ENCODE measurements at places on chromosomes 12 and 14.

GRCh38 chr12:92879698-92880322, 49.3 kb downstream of the EEA1 start:
- DNase-seq = no peak

GRCh38 chr12:10673659-10674384, at the start of gene STYK1:
STYK1 (minus strand) TSS chr12:10674052; CDS start chr12:10634618, 39,434 bp downstream.
- peak; percentile 9 for DNase-seq

DNA sequence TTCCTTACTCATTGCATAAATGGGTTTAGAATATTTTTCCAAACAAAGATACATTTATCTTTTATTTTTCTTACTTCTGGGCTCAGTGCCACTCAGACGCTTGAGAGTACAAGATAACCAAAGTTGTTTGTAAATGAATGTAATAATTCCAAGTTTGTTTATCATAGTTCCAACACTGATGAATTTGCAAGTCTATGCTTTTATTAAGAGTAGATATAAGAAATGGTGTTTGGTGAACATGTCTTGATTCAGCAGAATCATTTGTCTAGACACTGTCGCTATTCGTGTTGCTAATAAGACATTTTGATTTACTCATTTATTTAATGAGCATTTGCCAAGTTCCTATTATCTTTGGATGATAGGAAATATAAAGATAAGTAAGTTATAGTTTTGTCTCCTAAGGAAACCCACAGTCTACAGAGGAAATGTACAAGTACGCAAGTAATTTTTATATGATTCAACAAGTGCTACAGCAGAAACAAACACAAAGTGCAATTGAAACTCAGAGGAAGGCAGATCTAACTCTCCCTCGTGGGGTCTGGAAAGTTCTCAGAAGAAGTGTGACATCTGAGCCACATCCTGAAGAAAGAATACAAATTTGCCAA, 132.8 kb upstream of the FSCB start:
- no peak for DNase-seq

DNA sequence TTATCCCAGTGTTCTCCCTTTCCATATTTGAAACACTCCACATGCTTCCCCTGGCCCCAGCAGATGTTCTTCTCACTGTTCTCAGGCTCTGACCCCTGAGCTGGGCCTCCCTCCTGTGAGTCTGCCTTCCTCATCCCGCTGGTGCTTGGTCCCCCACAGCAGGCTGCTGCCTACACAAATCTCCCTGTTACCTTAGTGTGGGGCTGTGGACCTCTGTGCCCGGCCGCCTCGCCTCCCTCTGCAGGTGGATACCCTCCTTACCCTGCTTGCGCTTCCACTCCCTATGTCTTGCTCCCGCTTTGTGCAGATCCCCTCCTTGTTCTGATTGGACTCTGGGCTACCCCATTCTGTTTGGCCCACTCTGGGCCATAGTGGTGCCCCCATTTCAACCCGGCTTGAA, 6.9 kb downstream of the DERA start:
- DNase-seq = no peak

DNA sequence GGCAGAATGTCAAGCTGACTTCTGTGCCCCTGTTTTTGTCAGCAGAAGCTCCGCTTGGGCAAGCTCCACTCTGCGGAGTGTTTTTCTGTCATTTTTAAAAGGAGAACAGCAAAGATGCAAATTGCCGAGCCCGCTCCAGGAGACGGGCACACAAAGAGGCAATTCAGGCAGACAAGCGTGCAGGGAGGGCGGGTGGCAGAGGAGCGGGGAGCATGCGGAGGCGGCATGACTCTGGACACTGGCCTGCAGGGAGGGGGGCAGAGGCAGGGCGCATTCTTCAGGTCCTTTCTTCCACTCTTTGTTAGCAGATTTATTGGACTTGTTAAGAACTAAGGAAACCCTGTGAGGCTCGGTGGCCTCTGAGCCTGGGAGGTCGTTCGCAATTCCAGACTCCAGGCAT, 187.3 kb upstream of the RMST start:
- no peak for DNase-seq

GRCh38 chr12:6507102-6507998, 13.4 kb downstream of the NCAPD2 start:
- DNase-seq = no peak

- DNase-seq = no peak
These were observed 477.1 kb downstream of the FSCB start for GRCh38 chr14:44029933-44030332.

- no peak for DNase-seq
These were observed 33.8 kb upstream of the BCL2L14 start for GRCh38 chr12:12036901-12037300.

DNA sequence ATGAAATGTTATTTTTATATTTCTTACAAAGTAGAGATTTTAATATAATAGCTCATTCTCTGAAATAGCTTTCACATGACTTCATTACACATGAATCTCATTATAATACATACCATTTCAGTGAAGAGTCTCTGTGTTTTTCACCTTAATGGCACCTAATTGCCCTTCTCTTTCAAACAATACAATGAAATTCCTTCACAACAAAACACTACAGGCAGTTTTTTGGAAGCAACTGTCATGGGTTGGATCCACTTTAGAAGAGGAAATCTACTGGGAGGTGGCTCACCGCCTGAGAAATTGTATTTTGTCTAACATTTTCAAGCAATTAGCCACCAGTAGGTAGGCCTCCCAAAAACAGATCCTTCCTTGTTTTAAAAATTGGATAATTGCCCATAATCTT, 40.3 kb upstream of the RGS6 start:
- no peak for DNase-seq

- peak; percentile 93 for DNase-seq
These were observed 96.7 kb downstream of the ETV6 start for GRCh38 chr12:11746024-11746771.

DNA sequence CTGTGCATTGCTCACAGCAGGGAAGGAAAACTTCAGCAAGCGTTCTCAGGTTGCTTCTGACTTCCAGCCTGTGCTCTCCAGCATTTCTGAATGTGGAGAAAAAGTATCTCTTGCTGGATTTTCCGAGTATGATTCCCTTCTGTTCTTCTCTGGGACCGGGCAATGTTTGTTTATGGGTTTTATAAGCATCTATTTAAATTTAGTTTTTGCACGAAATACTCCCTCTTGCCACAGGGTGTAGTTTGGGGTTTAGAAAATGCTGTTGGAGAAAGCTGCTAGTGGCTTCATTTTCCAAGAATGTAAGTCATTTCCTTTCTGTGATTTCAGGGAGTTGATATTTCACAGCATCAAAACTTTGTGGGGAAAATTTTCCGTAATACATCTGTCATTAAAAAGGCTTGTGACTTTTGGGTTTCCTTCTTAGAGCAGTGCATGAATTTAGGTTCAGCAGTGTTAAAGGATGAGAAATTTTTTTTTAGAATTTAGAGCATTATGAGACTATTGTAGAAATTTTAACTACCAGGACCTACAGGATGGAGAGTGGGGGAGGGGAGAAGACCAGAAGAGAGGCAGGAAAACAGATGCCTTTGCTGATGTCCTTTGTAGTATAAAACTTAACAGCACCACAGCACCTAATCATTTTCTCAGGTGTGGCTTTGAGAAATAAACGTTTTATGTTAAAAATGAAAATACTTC, 1.5 kb downstream of the FRMD6 start:
- DNase-seq = peak; percentile 26

DNA sequence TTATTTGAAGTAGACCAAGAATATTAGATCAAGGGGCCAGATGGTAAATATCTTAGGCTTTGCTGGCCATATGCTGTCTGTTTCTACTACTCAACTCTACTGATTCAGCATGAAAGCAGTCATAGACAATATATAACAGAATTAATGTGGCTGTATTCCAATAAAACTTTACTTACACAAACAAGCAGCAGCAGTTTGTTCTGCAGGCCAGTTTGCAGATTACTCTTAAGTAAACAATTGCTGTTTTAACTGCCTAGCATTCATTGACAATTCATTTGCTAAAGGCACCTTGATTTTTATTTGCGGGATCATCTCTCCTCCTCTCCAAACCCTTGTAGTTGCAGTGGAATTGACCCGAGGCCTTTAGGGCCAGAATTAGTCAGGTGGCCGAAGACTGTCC, 94.1 kb upstream of the GARIN6 start:
- no peak for DNase-seq

Measured in inflammatory macrophage (primary cell).